ENCODE measurements at places on chromosomes 3 and 15. TPM values are rescaled to one million over a fixed set of nuclear protein-coding genes. Genes with fewer than 3 reads are reported as not detected.

The PLA2G4D gene
- not detected for total RNA-seq

The DISP2 gene
- total RNA-seq: 0.41 TPM

The IQCF5 gene
- total RNA-seq: not detected

The KLHL6 gene
- 2.0 TPM for total RNA-seq

- no peak overlapping the region for H3K27ac ChIP-seq
- no peaks in the 10 kb centered on the region for H3K4me1 ChIP-seq
- H3K4me3 ChIP-seq: no peak overlapping the region
- no peaks in the 10 kb centered on the region for H3K36me3 ChIP-seq
Observed at GRCh38 chr3:197404754-197405153, 106.3 kb upstream of the DLG1 start.

DNA sequence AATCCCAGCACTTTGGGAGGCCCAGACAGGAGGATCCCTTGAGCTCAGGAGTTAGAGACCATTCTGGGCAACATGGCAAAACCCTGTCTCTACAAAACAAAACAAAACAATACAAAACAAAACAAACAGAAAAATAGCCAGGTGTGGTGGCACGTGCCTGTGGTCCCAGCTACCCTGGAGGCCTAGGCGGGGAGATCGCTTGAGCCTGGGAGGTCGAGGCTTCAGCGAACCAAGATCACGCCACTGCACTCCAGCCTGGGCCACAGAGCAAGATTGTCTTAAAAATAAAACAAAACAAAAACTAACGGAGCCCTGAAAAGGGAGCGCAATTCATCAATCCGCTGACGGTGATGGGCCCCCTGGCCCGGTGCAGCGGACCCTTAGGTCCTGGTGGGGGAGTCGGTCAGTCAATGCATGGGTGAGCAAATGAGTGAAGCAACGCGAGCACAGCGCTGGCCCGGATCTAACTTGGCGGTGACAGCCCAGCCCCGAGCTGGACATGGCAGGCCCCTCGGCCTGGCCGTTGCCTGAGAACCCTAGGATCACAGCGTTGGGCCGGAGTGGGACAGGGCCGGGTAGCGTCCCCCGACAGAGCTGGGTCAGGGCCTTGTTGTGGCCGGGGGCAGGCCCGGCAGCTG, 52.4 kb upstream of the BLM start:
- peak overlapping the region; percentile 70 for H3K4me3 ChIP-seq
- DNase-seq: peak; percentile 75
- no peaks in the 10 kb centered on the region for H3K27me3 ChIP-seq

- no peak overlapping the region for H3K27ac ChIP-seq
- H3K36me3 ChIP-seq: no peaks in the 10 kb centered on the region
- H3K27me3 ChIP-seq: no peaks in the 10 kb centered on the region
- H3K4me1 ChIP-seq: no peaks in the 10 kb centered on the region
Observed at GRCh38 chr3:72224804-72225509, 440.0 kb upstream of the PROK2 start.

GRCh38 chr3:42497009-42497731, 5.3 kb upstream of the VIPR1 start:
- no peak overlapping the region for H3K4me3 ChIP-seq
- H3K4me1 ChIP-seq: peaks cover 13% of the 10 kb centered on the region
- peaks cover 27% of the 10 kb centered on the region for H3K27me3 ChIP-seq
- H3K36me3 ChIP-seq: no peaks in the 10 kb centered on the region
- no peak overlapping the region for H3K27ac ChIP-seq

DNA sequence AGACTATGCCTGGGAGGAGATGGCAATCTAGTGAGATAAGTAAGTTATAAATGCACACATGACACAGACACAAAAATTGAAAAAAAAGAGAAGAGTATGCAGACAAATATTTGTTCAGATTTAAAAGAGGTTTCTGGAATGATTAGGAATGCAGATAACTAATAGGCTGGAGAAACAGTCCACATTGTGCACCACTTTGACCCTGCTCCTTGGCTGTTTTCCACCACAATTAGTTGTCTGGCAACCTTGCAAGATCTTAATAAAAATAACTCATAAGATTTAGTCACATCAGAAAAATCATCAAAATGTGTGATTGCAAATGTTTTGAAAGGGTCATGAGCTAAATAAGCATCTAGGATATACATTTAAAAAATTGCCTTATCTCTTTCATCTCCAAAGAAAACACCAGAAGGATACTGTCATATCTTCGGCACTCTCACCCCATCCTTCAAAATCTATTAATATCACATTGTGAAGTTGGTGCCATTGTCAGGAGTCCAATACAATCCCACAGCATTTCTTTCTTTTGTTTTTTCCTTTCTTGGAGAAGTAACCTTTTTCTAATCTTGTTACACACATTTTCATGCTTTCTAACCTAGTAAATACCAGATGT, 153.7 kb upstream of the KCNMB2 start:
- no peak overlapping the region for H3K4me3 ChIP-seq
- H3K36me3 ChIP-seq: no peaks in the 10 kb centered on the region
- H3K27me3 ChIP-seq: no peaks in the 10 kb centered on the region
- peaks cover 37% of the 10 kb centered on the region for H3K4me1 ChIP-seq

DNA sequence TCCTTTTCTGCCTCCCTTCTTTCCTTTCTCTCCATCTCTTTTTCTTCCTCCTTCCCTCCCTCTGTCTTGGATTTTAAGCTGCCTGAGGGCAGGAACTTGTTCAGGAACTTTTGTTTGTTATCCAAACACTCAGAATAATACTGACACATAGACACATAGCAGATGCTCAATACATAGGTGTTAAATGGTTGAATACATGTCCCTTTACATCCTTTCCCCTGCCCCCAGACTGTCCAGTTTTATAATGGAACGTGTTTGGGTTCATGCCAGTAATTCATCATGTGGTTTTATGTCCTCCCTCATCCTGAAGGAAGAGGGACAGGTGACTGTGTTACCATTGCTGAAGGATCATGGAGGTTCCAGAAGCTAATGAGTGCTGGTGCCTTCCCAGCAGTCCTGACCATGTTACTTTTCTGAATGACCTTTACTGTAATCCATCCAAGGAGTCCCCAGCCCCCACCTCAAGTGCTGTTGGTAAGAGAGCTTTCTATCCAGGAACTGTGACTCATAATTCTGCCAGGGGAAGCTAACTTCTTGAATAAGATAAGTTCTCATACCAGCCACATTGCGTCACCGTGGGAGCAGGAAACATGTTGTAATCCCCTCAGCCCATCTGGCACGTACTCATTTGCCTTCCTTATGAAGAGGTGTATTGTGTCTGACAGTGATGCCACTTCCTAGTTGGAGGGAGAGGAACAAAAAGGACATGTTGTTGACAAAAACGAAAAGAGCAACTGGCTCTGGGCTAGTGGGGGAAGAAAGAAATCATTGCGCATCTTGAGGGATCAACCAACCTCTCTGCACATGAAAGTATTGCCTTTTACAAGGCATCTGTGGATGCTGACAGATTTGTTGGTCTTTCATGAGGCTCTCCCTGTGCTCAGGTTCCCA, 52.4 kb downstream of the IL1RAP start:
- no peaks in the 10 kb centered on the region for H3K27me3 ChIP-seq
- H3K36me3 ChIP-seq: no peaks in the 10 kb centered on the region
- no peak overlapping the region for H3K27ac ChIP-seq
- H3K4me1 ChIP-seq: no peaks in the 10 kb centered on the region
- no peak overlapping the region for H3K4me3 ChIP-seq
- DNase-seq: peak; percentile 87

DNA sequence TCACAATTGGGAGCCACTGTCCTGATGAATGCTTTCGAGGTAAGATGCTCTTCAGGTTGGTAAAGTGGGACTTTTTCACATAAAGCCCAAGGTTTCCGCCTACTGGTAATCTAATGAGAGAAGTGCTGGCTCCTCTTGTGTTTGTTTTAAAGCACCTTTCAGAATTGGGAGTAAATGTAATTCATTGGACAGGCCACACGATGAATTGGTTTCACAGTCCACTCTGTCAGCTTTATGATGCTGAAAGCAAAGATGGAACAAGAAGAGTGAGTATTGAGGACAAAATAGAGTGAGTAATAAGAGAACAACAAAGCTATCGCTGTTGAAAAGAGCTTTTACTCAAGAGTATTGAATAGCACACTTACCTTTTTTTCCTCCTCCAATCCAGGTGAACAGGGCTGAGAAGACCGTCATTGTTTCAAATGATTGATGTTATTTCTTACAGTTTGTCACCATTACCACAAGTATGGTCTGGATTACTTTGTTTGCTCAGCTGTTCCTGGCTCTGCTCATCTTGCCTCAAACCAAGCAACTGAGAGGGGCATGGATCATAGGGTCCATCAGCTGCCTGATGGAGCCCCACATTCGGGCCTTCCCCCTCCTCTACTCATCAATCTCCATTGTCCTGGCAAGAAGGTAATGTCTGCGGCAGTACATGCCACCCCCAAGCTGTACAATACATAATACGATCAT, 136.1 kb upstream of the CNTN4 start:
- H3K36me3 ChIP-seq: no peaks in the 10 kb centered on the region
- no peak overlapping the region for H3K4me3 ChIP-seq
- H3K27ac ChIP-seq: no peak overlapping the region
- no peaks in the 10 kb centered on the region for H3K4me1 ChIP-seq

DNA sequence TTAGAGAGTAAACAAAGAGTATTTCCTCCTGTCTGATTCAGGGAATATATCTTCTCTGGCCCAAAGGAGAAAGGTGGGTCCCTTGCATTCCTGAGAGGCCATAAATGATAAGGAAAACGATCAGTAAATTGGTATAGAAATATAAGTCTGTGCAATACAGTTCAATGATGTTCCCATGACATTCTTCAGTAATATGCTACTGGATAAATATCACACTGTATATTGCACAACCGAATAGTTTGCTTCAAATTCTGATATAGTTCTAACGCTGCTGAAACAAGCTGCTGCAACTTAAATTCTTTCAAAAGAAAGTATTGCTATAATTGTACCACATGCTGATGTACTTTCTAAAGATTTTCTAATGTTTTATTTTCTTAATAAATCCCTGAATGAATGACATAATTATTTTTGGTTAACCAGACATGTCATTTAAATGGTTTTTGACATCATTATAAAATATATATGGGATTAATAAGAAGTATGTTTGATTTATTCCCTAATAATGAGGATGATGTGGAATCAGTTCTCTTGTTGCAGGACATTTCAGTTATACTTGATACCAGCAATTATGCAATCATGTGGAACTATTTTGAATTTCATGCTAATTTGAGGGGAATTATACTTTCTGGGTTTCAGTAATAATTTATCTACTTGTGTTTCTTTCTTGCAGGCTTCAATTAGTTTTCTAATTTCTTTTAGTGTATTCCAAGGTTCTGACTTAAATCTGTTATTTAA, 44.9 kb downstream of the FGF7 start:
- no peaks in the 10 kb centered on the region for H3K27me3 ChIP-seq
- no peaks in the 10 kb centered on the region for H3K4me1 ChIP-seq
- H3K27ac ChIP-seq: peak overlapping the region; percentile 72
- H3K4me3 ChIP-seq: no peak overlapping the region

GRCh38 chr15:29687939-29688505, 134.2 kb downstream of the TJP1 start:
- no peak overlapping the region for H3K27ac ChIP-seq
- no peaks in the 10 kb centered on the region for H3K27me3 ChIP-seq
- no peaks in the 10 kb centered on the region for H3K36me3 ChIP-seq
- H3K4me1 ChIP-seq: no peaks in the 10 kb centered on the region

GRCh38 chr3:23999012-23999641, 54.0 kb downstream of the NR1D2 start:
- H3K4me3 ChIP-seq: no peak overlapping the region
- no peaks in the 10 kb centered on the region for H3K27me3 ChIP-seq
- peaks cover 14% of the 10 kb centered on the region for H3K4me1 ChIP-seq
- no peaks in the 10 kb centered on the region for H3K36me3 ChIP-seq

GRCh38 chr3:38226273-38226672, 39.3 kb upstream of the SLC22A13 start:
- no peak overlapping the region for H3K27ac ChIP-seq
- no peak for DNase-seq
- no peak overlapping the region for H3K4me3 ChIP-seq
- H3K4me1 ChIP-seq: no peaks in the 10 kb centered on the region
- no peaks in the 10 kb centered on the region for H3K27me3 ChIP-seq

DNA sequence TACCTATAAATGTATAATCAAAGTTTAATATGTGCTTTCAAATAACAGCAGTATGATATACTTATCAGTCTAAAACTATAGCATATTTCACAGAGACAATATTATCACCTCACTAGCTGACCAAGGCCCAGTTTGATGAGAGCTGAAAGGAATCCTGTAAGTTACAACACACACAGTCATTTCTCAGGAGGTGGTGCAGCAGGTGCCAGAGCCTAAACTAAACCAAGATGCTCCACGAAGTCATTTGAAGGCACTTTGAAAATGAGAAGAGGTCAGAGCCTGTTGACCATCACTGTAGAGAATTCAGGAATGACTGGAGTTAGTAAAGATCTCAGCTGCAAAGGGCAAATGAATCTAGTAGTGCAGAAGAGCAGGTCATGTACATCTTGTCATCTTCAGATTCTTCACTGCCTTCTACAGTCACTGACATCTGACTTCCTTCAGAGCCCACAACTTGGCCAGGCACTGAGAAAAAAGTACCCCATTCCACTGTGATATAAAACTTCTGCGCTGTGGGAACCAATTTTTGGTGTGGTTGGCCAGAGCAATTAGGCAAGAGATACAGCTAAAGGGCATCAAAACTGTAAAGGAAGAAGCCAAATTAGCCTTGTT, 7.9 kb downstream of the GBE1 start:
- no peak overlapping the region for H3K4me3 ChIP-seq
- H3K4me1 ChIP-seq: peaks cover 19% of the 10 kb centered on the region
- no peak for DNase-seq

DNA sequence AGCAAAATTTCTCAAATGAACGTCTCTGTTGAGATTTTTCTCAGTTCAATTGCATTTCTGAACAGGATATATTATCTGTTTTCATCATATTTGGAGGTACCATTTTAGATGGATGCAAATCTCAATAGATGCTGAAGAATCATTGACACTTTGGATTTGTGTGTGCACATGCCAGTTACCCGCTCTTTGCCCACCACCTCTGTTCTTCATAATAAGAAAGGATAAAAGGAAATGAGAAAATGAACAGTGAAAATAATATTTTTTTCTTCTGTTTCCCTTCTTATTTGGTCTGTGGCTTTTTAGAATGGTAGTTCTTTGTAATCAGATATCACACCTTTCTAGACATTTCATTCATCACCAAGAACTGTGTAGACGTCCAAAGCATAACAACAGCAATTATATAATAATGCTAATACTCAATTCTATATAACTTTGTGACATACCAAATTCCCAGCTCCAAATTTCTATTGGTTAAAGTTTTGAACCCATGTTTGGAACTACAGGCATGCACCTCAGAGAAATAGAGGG, 256.7 kb upstream of the SATB1 start:
- H3K27ac ChIP-seq: no peak overlapping the region
- no peak overlapping the region for H3K4me3 ChIP-seq
- DNase-seq: no peak
- H3K27me3 ChIP-seq: no peaks in the 10 kb centered on the region

- no peaks in the 10 kb centered on the region for H3K27me3 ChIP-seq
- no peak overlapping the region for H3K4me3 ChIP-seq
- DNase-seq: no peak
- no peaks in the 10 kb centered on the region for H3K36me3 ChIP-seq
Observed at GRCh38 chr3:156793400-156793799, 32.8 kb upstream of the LEKR1 start.

DNA sequence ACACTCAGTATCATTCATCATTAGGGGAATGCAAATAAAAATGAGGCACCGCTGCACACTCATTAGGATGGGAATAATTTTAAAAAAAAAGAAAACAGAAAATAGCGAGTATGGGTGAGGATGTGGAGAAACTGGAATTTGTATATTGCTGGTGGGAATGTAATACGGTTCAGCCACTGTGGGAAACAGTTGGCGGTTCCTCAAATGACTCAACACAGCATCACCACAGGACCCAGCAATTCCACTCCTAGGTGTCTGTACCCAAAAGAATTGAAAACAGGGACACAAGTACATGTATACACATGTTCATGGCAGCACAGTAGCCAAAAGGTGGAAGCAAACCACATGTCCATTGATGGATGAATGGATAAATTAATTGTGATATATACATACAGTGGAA, 35.2 kb upstream of the RFTN1 start:
- no peak overlapping the region for H3K27ac ChIP-seq
- DNase-seq: no peak
- H3K4me1 ChIP-seq: peaks cover 6% of the 10 kb centered on the region
- H3K4me3 ChIP-seq: no peak overlapping the region
- no peaks in the 10 kb centered on the region for H3K27me3 ChIP-seq

All from sigmoid colon (tissue), 7 donors.